Pancreas (tissue), 10 donors: ENCODE measurements at places on chromosomes 5 and 9.
A peak's percentile ranks its signal among the peaks of the same experiment; 100 is the strongest.

GRCh38 chr5:108481355-108481931 lies 99.5 kb upstream of the FBXL17 start:
- H3K27me3 ChIP-seq = no peaks in the 10 kb centered on the region
- H3K27ac ChIP-seq = no peak overlapping the region
- no peak overlapping the region for H3K4me3 ChIP-seq
- no peak for DNase-seq

- H3K36me3 ChIP-seq = no peaks in the 10 kb centered on the region
- H3K27me3 ChIP-seq = no peaks in the 10 kb centered on the region
- H3K27ac ChIP-seq = no peak overlapping the region
- no peak for DNase-seq
These were observed 27.9 kb downstream of the DOCK8 start for GRCh38 chr9:242461-243080.

DNA sequence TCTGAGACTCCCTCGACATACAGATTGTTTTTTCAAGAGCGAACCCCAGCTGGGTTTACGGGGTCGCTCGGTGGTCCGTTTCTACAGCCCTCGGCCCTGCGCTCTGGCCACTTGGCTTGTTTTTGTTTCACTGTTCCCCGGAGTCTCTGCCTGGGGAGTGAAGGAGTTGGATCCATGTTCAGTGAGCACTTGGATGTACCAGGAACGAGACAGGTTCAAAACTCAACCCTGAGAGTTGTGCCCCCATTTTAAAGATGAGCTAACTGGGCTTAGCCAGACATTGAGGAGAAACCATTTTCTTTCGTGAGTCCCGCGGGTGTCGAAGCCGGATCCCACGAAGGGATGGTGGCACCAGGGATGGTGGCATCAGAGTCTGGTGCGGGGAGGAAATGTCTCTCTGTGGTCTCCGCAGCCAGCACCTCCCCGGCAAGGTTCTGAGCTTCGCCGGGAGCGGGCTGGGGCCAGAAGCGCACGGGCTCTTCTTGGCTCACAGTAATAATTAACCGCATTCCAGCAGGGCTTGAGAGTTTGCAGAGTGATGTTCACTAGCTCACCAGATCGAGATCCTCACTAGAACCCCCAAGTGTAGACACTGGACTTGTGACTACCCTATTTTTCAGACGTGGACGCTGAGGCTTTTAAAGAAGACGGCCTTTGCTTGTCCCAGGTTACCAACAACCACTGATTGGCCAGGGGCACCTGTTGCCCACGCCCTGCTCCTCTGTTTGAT lies 1.0 kb downstream of the MSX2 start:
- no peaks in the 10 kb centered on the region for H3K4me1 ChIP-seq
- H3K27me3 ChIP-seq = peaks cover 15% of the 10 kb centered on the region
- H3K4me3 ChIP-seq = peak overlapping the region; percentile 29
- H3K27ac ChIP-seq = no peak overlapping the region
- no peaks in the 10 kb centered on the region for H3K36me3 ChIP-seq

- DNase-seq = no peak
- H3K36me3 ChIP-seq = no peaks in the 10 kb centered on the region
- no peaks in the 10 kb centered on the region for H3K27me3 ChIP-seq
- no peak overlapping the region for H3K27ac ChIP-seq
These were observed 70.3 kb downstream of the FYB1 start for GRCh38 chr5:39148983-39149534.

DNA sequence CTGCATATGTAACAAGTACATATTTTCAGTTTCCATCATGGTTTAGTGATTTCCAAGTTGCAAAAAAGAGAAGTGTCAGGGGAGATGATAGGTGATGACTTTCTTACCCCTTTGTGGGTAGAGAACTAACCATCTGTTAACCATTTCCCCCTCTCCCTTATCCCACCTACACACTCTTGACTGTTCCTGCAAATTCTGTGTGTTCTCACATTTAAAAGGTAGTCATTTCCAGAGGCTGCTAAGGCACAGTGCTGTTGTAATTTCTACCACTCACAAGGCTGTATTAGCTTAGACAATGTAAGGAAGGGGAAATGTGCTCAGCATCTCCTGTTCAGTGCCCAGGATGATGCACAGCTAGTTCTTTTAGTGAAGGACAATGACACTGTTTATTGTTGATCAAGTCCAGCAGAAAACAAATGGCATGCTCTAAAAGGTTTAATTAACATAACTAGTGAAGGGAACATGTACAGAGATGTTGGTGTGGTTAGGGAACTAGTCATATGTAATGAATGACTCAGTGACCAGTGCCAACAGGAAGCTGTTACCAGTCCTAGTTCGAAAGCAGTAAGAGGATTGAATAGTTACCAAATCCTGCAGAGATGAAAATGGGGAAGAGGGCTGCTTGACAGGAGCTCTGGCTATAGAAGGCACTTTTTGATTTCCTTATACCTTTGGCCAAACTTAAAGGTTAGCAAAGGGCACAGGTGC lies 165.1 kb downstream of the PLK2 start:
- H3K4me1 ChIP-seq = no peaks in the 10 kb centered on the region
- no peak for DNase-seq
- no peaks in the 10 kb centered on the region for H3K36me3 ChIP-seq
- H3K4me3 ChIP-seq = no peak overlapping the region
- H3K27me3 ChIP-seq = no peaks in the 10 kb centered on the region

GRCh38 chr5:169270827-169271226 lies 30.1 kb downstream of the SLIT3 start:
- H3K4me3 ChIP-seq = no peak overlapping the region
- no peak overlapping the region for H3K27ac ChIP-seq
- DNase-seq = no peak
- no peaks in the 10 kb centered on the region for H3K4me1 ChIP-seq
- H3K27me3 ChIP-seq = no peaks in the 10 kb centered on the region

- H3K4me3 ChIP-seq = no peak overlapping the region
- H3K27ac ChIP-seq = no peak overlapping the region
- no peaks in the 10 kb centered on the region for H3K36me3 ChIP-seq
- no peak for DNase-seq
These were observed 37.8 kb upstream of the RNF20 start for GRCh38 chr9:101495810-101496209.

- no peaks in the 10 kb centered on the region for H3K4me1 ChIP-seq
- H3K27ac ChIP-seq = no peak overlapping the region
- H3K36me3 ChIP-seq = no peaks in the 10 kb centered on the region
- H3K27me3 ChIP-seq = no peaks in the 10 kb centered on the region
- DNase-seq = no peak
These were observed 23.5 kb downstream of the ITGA1 start for GRCh38 chr5:52811067-52811749.

- no peaks in the 10 kb centered on the region for H3K27me3 ChIP-seq
- no peaks in the 10 kb centered on the region for H3K4me1 ChIP-seq
- no peak overlapping the region for H3K4me3 ChIP-seq
- no peak for DNase-seq
These were observed 1011.5 kb upstream of the ACO1 start for GRCh38 chr9:31372799-31373587.

DNA sequence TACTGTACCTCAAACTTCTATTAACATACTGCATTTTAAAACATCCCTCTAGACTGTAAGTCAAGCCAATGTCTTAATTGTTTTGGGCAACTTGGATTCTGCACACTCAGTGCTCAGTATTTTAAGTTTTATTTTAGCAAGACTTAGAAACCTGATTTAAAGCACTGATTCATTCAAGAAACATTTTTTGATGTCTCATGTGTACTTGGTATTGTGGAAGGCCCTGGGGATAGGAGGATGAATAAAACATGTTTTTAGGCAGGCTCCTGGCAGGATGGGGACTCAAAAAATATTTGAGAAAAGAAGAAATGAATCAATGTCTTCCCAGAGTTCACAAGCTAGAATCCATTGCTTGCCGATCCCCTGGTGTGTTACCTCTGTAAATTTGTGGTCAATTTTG lies 334.0 kb upstream of the PUM3 start:
- H3K36me3 ChIP-seq = no peaks in the 10 kb centered on the region
- H3K4me3 ChIP-seq = no peak overlapping the region
- no peaks in the 10 kb centered on the region for H3K4me1 ChIP-seq
- H3K27ac ChIP-seq = no peak overlapping the region
- no peak for DNase-seq
- no peaks in the 10 kb centered on the region for H3K27me3 ChIP-seq

DNA sequence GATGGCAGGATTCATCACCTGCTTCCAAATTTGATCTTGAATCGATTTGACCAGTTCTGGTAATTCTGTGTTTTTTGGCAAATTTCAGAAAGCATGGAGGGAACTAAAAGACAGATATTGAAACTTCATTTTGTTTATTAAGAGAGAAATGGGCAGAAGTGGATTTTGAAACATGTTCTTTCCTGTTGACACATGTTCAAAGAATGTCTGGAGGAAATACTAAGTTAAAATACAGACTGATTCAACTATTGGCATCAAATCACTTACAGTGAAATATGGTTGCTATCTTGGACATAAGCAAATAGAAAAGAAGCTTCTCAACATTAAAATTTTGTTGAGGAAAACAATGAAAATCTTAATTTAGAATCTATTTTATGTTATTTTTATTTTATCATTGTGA lies 19.3 kb upstream of the GZMK start:
- no peak for DNase-seq
- H3K27me3 ChIP-seq = no peaks in the 10 kb centered on the region
- H3K36me3 ChIP-seq = no peaks in the 10 kb centered on the region
- H3K27ac ChIP-seq = no peak overlapping the region

DNA sequence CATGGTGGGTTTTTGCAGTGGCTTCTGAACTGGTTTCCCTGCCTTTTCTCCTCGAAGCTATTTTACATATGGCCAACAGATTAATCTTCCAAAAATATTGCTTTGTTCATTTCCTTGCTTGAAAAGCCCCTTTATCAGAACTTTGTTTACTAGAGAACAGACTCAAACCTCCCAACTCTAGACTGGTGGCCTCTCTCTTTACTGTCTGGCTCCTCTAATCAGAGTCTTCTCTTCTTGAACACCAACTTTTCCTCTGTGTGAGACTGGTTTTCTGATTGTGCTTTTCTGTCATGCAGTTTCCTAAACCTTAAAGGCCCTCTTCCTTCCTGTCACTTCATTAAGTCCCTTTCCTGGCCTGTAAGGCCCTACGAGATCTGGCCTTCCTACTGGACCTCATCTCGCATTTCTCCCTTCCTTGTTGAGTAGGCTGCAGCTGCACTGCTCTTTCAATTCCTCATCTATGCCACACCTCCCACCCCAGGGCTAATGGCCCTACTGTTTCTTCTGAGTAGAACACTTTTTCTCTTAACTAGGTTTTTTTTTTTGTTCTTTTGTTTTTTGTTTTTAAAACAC lies 5.7 kb downstream of the C9orf43 start:
- H3K27me3 ChIP-seq = no peaks in the 10 kb centered on the region
- H3K4me3 ChIP-seq = no peak overlapping the region
- H3K36me3 ChIP-seq = no peaks in the 10 kb centered on the region
- H3K27ac ChIP-seq = no peak overlapping the region
- H3K4me1 ChIP-seq = peaks cover 3% of the 10 kb centered on the region

DNA sequence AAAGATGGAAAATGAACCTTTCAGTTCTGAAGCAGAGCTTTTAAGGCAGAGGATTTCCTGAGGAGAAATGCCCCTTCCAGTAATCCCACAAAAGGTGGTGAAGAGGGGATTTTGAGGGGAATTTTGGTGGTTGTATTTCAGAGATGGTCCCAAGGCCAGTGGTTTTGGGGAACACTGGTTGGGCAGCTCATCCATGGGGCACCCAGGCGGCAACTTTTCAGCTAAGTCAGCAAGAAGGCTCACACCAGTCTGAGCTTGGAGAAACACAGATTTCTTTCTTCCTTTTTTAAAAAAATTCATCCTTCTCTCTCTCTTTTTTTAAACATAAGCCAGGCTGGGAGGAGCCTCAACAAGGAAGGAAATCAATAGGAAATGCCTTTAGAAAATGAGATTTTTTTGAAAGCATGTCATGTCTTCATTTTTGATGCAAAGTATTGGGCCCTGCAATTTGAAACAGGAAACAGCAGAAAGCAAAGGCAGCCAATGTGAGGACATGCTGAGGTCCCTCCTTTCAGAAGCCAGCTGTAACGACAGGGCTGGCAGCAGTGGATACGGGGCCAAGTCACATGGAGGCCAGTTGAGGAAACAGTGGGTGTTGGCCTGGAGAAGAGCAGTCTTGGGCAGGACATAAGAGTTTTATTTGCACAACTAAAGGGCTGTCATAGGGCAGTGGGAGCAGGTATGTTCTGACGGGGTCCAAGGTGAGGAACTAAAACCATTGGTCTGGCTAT lies 155.3 kb upstream of the KLF4 start:
- H3K36me3 ChIP-seq = no peaks in the 10 kb centered on the region
- no peaks in the 10 kb centered on the region for H3K27me3 ChIP-seq
- H3K27ac ChIP-seq = no peak overlapping the region
- DNase-seq = no peak

- no peaks in the 10 kb centered on the region for H3K4me1 ChIP-seq
- H3K4me3 ChIP-seq = no peak overlapping the region
- H3K27me3 ChIP-seq = no peaks in the 10 kb centered on the region
- no peak overlapping the region for H3K27ac ChIP-seq
- H3K36me3 ChIP-seq = no peaks in the 10 kb centered on the region
These were observed 261.8 kb upstream of the IRX1 start for GRCh38 chr5:3333836-3334235.

DNA sequence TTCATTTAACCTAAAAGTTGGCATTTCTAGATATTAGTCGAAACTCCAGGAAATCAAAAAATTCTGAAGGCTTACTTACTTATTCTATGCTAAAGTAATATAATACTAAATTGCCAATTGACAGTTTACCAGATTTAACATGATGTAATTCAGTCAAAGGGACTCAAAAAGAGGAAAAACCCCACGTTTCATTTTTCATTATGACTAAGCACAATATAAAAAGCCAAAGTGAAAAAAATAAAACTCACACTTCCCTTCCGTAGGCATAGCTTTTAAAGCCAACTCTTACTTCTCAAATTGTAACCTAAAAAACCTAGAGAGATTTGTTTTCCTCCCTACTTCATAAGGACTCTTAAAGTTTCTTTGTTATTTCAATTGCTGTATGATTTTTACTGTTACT lies 146.6 kb downstream of the RAPGEF6 start:
- no peak overlapping the region for H3K4me3 ChIP-seq
- no peaks in the 10 kb centered on the region for H3K27me3 ChIP-seq
- H3K27ac ChIP-seq = no peak overlapping the region
- DNase-seq = no peak
- H3K4me1 ChIP-seq = no peaks in the 10 kb centered on the region

DNA sequence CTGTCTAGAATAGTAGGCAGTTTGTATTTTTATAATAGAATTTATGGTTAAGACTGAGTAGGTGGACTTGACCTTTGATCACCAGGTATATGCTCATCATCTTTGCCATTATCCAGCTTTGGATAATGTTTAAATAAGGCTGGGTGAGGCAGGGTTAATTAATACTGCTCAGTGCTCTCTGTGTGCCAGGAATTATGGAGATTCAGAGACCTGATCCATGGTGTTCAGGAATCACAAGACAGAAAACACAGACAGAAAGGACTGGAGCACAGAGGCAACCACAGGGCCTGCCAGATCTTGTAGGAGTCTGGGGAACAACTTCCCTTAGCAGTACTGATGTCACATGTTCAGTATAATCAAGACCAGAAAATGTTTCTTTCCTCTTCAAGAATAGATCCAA lies 186.3 kb upstream of the ADCY2 start:
- no peaks in the 10 kb centered on the region for H3K27me3 ChIP-seq
- no peak for DNase-seq
- no peaks in the 10 kb centered on the region for H3K4me1 ChIP-seq
- H3K4me3 ChIP-seq = no peak overlapping the region
- H3K36me3 ChIP-seq = no peaks in the 10 kb centered on the region
- no peak overlapping the region for H3K27ac ChIP-seq
